ENCODE measurements at places on chromosomes 12 and 14. TPM values are rescaled to one million over a fixed set of nuclear protein-coding genes. Genes with fewer than 3 reads are reported as not detected.

GRCh38 chr14:100901391-100902183 is 1.9 kb downstream of the RTL1 start:
- peak; percentile 53 for DNase-seq

- DNase-seq, result no peak
Observed at GRCh38 chr12:89073027-89073398, 279.3 kb downstream of the DUSP6 start.

- DNase-seq, result no peak
Observed at GRCh38 chr14:83047059-83047830, 1513.6 kb upstream of the SEL1L start.

GRCh38 chr12:118537481-118537917 is 161.1 kb downstream of the SUDS3 start:
- DNase-seq, result no peak

GRCh38 chr12:27148791-27149190 is 66.4 kb upstream of the C12orf71 start:
- no peak for DNase-seq

GRCh38 chr12:43098071-43098470 is 453.9 kb downstream of the ADAMTS20 start:
- no peak for DNase-seq

DNA sequence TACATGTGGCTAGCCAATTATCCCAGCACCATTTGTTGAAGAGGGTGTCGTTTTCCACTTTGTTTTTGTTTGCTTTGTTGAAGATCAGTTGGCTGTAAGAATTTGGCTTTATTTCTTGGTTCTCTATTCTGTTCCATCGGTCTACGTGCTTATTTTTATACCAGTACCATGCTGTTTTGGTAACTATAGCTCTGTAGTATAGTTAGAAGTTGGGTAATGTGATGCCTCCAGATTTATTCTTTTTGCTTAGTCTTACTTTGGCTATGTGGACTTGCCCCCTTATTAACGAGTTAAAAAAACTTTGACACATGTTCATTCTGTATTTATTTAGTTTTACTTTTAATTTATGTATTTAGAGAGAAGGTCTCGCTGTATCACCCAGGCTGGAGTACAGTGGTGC is 120.4 kb downstream of the ADCK1 start:
- no peak for DNase-seq

DNA sequence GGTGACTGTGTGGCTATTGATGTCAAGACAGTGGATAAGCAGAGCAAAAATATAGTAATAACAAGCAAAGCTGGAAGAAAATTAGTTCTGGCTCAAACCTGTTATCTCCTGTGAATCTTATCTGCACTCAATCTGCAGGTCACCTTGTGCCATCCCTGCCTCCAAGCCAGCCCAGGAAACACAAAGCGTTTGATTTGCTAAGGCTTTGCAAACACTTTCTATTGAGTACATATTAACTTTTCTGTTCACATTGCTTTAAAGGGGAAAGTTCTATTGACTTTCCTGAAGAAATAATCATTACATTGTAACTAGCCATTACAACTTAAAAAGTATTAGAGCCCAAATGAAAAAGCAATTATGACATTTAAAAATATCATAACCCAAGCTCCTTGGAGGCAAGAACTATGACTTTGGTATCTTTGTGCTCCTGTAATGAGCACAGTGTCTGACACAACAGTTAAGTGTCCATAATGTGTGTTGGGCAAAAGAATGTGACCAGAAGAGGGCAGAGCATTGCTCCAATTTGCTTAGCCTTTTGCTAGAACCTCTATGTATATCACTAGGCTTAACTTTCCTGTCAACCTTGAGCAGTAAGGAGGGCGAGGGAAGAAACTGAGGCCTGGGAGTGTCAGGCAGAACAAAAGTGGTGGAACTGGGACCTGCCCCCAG is 24.7 kb downstream of the SERPINA3 start:
- DNase-seq, result no peak

The SLC38A1 gene
- 195 TPM for total RNA-seq

The TIGAR gene
- 6.6 TPM for total RNA-seq

The POLE2 gene
- not detected for total RNA-seq

The PRKAB1 gene
- 32.0 TPM for total RNA-seq

The PITPNM2 gene
- 11.2 TPM for total RNA-seq

The DAD1 gene
- 154 TPM for total RNA-seq

The FGD4 gene
- total RNA-seq, result 24.1 TPM

Measured in esophagus muscularis mucosa (tissue), 4 donors.